ENCODE measurements at places on chromosomes 2 and 18. TPM values are rescaled to one million over a fixed set of nuclear protein-coding genes. Genes with fewer than 3 reads are reported as not detected.

GRCh38 chr2:69087912-69088240, 74.9 kb downstream of the ANTXR1 start:
- no peak for DNase-seq

DNA sequence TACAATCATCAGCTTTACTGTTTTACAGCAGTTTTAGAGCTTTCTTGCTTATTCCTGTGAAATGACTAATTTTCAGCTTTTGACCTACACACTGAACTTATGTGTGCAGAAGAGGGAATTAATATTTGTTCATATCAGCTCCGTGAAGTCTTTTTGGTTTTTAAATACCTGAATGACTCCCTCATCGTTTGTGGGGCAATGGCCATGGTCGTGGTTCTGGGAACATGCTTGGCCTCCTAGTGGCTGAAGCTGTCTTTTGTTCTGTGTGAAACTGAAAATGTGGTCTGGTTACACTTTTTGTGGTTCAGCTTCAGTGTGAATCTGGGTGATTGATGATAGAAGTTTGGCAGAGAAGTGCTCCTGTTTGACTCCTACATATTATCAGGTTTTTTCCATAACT, 408.1 kb downstream of the THSD7B start:
- no peak for DNase-seq

DNA sequence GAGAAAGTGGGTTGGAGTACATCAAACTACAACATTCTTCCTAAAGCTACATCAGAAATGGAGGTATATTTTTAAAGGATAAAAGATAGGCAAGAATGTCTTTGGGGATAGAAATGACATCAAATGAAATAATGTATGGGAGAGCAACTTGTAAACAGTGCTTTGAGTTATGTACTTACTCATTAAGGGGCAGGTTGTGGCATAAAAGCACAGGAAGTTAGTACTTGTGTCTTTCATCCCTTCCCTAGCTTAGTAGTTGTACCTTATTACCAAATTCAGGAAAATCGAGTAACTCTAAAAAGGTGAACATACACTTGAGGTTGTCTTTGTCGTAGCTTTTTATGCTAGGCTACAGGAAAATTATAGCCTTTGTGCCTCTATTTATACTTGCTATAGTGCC, 28.9 kb downstream of the PPP1CB start:
- DNase-seq, result no peak

DNA sequence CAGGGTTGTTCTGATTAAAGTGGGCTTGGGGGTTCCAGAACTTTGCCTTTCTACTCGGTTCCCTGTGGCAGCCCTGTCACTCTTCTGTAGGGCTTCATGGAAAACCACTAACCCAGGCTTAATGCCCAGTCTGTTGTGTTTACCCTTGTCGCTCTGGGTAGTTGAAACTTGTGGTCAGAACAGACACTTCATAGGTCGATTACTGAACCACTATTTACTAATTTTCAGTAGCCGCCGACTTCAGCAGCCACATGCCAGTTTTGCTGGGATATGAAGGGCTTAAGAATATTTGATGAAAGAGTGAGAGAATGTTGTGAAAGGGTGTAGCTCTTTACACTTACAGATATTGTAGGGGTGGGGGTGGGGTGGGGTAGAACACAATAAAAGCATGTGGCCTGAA, 362.3 kb downstream of the RND3 start:
- DNase-seq, result no peak

GRCh38 chr2:36671731-36672130, 24.8 kb upstream of the VIT start:
- DNase-seq, result no peak

DNA sequence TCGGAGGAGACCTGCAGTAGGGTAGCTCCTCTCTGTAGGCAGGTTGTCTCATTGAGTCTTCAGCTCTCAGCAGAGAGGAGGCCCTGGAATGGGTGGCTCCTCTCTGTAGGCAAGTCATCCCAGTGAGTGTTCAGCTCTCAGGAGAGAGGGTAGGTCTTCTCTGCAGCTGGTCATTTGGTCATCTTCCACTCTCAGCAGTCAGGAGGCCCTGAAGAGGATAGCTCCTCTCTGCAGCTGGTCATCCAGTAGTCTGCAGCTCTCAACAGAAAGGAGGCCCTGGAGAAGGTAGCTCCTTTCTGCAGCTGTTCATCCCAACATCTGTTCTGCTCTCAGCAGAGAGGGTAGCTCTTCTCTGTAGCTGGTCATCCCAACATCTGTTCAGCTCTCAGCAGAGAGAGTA, 26.0 kb upstream of the RUFY4 start:
- DNase-seq, result no peak

GRCh38 chr2:165815299-165816141, 21.5 kb upstream of the GALNT3 start:
- no peak for DNase-seq

CDH2 gene
- 0.18 TPM for total RNA-seq

IL36A gene
- not detected for total RNA-seq

FRZB gene
- total RNA-seq, result not detected

KCNJ13 gene
- not detected for total RNA-seq

RESP18 gene
- total RNA-seq, result not detected

NPPC gene
- 1.2 TPM for total RNA-seq
